Esophagus mucosa (tissue), 1 donor: ENCODE measurements at places on chromosomes 7 and 10. TPM values are rescaled to one million over a fixed set of nuclear protein-coding genes. Genes with fewer than 3 reads are reported as not detected.

Gene AKR1B1
- 28.5 TPM for total RNA-seq

Gene SPDYE16
- total RNA-seq: not detected

Gene FANK1
- 3.2 TPM for total RNA-seq

- ATAC-seq: peak; percentile 59
Observed at GRCh38 chr10:52951824-52952223, 179.2 kb upstream of the MBL2 start.

- ATAC-seq: peak; percentile 77
Observed at GRCh38 chr10:95273393-95274312, 17.1 kb downstream of the PDLIM1 start.

- no peak for ATAC-seq
Observed at GRCh38 chr7:64884913-64885370, 18.1 kb upstream of the ZNF273 start.

DNA sequence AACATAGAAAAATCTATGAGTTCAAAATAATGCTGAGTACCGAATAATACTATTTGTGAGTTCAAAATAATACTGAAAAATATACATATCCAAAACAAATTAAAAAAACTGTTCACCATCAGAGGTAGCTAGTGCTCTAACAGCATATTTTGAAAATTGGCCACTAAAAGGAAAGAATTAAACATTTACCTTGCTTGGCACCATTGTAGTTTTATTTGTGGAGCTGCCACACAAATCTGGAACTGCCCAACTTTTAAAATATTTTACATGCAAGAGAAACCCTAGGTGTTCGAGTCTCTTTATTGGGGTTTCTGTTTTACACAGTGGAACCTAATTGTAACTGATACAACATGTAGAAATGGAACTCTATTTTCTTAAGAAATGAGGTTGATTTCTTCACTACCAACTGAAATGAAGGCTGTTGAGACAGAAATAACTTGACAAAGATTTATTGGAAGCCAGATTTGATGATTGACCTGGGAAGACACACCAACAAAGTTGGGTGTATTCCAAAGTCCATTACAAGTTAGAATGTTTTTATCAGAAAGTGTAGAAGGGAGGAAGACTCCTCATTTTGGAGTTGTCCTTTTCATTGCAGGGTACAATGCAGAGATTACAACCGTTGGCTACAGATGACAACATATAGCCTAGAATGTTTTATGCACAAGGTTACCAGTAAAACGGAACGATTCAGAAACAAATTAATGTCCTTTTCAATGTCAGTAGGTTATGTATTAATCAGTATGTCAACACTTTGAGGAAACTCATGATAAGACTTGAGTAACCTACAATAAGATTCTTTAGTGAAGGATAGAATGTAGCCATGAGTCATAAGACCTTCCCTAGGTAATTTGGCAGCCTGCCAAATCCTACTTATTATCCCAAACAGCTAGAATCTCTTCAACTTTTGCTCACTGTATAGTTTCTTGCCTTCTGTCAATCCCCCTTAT lies 73.8 kb upstream of the PAPSS2 start:
- ATAC-seq: peak; percentile 96
